Stimulated activated CD8-positive, alpha-beta memory T cell treated with anti-CD3 and anti-CD28 coated beads, Interleukin-15, amount 100 ng/mL, for 48 hours (primary cell): ENCODE measurements at places on chromosomes 6 and 20.

- DNase-seq, result no peak
Measured at GRCh38 chr6:137070303-137070702, 25.5 kb upstream of the IL20RA start.

DNA sequence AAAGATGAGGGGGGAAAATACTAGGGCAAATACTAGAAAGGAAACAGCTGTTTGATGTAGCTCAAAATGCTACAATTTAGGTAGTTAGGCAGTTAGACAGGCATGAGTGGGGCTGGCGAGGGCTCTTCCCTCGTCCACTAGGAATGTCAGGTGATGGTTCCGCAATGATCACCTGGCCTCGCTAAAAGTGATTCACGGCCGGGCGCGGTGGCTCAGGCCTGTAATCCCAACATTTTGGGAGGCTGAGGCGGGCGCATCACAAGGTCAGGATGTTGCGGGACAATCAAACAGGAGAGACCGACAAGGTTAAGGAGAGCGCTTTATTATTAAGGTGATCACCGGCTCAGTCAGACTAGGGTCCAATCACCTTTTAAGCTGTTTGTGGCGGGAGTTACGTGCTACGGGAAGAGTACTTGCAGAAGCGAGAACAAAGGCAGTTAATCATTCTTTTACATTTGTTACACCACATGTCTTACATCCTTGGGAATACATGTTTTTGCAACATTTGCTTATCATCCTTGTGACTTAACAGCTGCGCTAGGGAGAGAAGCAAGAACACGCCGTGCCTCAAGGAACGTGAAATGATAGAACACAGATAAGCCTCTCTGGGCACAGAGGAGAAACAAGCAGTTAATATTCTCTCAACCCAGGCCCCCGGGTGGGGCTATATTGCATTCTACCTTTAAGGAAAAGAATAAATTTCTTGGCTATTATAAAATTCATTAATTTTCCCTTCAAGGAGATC is 1025.4 kb downstream of the EYS start:
- DNase-seq, result no peak

DNA sequence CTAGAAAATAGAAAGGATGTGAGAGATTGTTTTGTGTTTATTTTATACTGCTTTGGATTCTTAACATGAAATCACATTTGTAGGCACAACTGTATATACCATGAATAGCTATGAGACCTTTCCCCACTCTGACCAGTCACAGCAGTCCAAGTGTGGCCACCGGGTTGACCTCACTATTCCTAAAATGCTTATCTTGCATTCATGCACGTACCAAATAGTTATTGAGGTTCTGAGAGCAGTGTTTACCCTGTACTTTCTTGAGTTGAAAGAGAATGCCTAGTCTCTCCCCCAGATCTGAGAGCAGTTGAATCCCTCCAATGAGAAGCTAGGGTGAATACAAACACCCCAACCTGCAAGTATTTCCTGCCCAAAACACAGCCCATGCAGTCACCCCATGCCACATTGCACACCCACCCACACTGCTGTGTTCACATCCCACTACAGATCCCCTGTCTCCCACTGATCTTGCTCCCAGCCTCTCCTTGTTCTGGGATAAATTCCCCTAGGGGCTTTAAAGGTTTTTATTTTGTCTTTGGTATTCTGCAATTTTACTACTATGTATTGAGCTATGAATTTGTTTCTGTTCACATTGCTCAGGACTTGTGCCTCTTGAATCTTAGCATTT is 51.6 kb downstream of the GOPC start:
- no peak for DNase-seq

- DNase-seq, result no peak
Measured at GRCh38 chr6:49004801-49005200, 458.3 kb downstream of the MMUT start.

DNA sequence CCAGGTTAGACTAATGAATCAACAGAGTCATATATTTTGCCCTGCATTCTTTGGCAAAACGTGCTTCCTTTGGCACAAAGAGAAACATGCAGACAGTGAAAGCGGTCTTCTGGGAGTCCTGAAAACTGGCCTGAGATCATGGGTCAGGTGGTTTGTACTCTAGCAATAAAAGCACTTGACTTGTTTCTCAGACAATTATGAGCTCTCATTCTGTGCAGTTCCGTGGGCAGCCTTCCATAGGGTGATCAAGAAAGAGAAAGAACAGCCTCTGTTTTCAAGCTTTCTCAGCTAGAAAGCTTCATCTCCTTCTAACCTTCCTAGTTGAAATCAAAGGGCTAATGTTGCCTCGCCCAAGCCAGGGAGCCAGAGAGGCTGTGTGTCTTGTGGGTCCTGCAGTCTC is 62.7 kb upstream of the ISM1 start:
- no peak for DNase-seq

- no peak for DNase-seq
Measured at GRCh38 chr6:156710479-156710878, 66.7 kb upstream of the ARID1B start.

DNA sequence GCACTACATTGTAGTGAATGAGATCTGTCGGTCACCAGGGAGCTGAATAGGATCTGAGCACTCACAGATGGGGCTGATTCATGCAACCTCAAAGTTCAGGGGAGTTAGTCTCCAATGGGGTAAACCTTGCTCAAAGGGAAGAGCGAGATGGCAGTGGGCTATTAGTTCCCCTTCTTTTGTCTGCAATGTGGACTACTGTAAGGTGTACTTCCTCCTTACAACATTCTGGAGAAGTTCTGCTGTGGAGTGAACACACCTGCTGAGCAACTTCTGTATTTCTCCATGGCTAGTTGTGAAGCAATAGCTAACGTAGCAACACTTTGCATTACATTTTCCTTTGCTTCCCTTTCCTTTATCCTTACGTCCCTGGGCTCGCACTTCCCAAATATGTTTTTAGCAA is 134.3 kb upstream of the B3GAT2 start:
- DNase-seq, result no peak
